ENCODE measurements at places on chromosomes 1 and 21.

DNA sequence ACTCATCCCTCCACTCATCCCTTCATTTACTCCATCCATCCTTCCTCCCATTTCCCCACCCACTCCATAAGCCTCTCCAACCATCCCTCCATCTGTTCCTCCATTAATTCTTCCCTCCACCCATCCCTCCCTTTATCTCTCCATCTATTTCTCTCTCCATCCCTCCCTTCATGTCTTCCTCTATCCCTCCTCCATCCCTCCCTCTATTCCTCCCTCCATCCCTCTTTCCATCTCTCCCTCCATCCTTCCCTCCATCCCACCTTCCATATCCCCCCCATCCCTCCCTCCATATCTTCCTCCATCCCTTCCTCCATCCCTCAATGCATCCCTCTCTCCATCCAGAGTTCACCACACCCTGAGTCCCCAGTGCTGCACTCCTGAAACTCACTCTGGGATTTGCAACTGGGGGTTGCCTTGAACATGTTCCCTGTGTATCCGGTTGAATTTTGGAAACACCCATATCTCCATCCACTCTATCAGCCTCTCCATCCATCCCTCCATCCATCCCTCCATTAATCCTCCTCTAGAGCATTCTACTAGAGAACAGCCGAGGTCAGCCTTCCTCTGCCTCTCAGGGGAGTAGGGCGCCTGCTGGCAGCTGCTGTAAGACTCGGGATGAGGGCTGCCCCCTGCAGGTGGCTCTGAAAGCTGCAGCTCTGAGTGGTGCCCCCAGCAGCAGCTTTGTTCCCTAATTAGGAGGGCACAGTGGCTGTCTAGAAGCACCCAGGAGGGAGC lies 39.4 kb downstream of the ABCG1 start:
- DNase-seq = peak; percentile 62

DNA sequence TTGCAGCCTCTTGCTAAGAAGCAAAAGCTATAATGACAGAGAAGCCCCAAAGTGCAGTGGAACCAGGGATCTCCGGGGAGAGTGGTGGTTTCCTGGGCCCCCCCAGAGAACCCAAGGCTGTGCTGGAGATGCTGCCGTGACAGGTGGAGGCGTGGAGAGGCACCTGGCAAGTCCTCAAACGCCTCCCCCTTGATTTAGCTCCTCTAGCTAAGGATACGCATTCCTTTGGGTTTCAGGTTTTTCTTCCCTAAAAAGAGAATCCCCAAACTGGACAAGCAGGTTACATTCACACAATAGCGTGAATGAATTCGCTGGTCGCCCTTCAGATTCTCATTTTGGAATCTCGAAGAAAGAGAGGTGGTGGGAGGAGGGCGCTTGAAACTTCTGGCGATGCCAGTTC lies 853 bp upstream of the ATP1A1 start:
- DNase-seq = no peak

DNA sequence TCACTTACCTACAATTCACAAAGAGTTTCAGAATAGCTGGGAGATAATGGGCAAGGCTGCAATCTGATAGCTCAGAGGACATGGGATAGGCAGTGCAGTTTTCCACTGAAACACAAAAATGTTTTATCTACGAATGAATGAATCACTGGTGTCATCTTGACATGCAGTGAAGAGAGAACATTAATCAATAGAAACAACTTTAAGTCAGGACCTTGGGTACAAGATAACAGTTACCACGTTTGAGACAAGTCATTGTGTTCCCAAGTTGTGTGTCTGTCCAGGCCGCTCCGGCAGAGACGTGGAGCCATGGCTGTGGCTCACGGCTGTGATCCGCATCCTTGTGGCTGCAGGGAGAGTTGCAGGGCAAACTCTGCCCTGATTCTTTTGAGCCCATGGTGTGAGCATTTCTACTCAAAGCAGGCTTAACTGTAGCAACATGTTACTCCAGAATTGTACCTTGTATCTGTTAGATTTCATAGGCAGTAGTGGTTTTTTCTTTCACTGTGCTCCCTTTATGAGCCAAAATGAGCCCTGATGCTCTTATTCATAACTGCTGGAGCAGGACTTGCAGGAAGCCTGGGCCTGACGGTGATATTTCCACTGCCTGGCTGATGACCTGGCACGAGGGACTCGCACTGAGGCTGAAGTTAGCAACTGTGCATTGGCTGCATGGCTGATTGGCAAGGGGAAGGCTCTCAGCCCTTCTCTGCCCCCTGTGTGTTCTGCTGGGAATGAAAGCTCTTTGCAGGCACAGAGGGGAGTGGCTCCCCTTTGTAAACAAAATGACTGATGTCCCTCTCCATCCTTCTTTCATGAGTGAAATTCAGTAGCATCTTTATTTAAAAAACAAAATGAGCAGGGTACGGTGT lies 465.2 kb downstream of the AJAP1 start:
- no peak for DNase-seq

DNA sequence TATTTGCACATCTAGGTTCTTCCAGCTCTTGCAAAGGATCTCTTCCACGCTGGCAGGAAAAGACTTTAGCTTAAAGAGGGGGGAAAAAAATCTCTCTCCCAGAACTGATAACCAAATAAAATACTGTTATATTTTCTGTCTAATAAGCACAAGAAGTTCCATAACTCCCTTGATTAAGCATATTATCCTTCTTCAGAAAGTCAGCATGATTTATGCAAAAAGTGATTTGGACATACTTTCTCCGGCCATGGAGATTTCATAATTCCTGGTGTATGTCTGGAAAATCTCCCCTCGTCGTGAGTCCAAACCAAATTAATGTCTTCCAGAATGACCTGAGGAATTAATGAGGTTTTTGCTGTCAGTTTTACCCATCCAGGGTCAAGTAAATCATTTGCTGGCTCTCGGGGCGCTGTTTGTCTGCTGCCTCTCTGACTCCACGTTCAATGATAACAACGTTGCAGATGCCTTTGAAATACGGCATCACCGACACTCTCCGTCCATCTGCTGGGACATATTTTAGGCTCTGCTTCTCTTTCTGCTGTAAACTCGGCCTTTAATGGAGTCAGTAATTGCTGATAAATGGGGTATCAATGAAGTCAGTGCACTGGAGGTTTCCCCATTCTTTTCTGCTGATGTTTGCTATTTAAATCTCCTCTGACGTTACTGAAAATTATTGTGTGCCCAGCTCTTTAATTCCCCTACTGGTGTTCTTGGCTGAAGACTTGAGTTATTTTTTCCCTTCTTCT lies 112.9 kb downstream of the HLX start:
- DNase-seq = no peak

DNA sequence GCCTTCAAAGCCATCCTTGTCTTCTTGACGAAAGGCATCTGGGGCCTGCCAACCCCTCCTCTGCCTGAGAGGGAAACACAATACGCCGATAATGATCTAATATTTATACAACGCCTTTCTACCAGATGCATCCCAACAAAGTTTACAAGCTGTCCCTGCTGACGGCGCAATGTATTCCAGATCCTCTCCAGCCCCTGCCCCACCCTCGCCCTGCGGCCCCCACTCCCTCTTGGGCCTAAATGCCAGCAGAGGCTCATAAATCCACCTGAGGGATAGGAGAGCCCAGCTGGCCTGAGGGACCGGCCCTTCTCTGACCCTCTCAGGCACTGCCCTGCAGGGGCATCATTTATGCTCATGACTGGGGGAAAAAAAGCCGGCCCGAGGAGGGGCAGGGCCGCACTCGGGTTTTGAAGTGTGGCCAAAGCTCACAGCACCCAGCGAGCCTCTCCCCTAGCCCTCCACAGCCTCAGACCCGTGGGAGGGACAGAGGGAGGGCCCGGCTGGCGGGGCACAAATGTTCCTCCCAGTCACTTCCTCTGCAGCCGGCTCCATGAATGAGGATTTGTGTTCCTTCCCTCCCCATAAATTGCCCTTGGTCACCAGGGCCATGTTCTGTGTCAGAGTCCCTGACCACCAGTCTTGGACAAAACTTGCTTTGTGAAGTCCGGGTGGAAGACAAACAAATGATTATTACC lies 140.3 kb downstream of the FOXD2 start:
- peak; percentile 77 for DNase-seq

- peak; percentile 97 for DNase-seq
Observed at GRCh38 chr1:27830621-27831440, at the start of gene PPP1R8. PPP1R8 (plus strand) TSS chr1:27830782; CDS start chr1:27830836, 54 bp downstream.

DNA sequence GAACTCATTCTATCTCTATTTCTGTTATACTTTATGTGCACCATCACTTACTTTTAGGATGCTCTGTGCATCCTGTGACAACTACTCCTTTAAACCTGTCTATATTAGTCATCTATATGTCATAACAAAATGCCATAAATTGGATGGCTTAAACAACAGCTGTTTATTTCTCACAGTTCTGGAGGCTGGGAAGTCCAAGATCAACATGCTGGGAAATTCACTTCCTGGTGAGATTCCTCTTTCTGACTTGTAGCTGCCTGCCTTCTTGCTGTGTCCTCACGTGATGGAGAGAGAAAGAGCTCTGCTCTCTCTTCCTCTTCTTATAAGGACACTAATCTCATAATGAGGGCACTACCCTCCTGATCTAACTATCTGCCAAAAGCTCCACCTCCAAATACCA lies 62.3 kb upstream of the RCOR3 start:
- no peak for DNase-seq

All from HT-29 (cell line).